CD4-positive, alpha-beta T cell treated with Interleukin-15 for 4 hours (primary cell): ENCODE measurements at places on chromosomes 5 and 9.

- no peak for DNase-seq
These were observed 12.5 kb upstream of the C5orf63 start for GRCh38 chr5:127085796-127086195.

- DNase-seq = no peak
These were observed 87.0 kb upstream of the TNC start for GRCh38 chr9:115204904-115205453.

GRCh38 chr5:34700078-34700452 is 43.9 kb downstream of the RAI14 start:
- DNase-seq = no peak

DNA sequence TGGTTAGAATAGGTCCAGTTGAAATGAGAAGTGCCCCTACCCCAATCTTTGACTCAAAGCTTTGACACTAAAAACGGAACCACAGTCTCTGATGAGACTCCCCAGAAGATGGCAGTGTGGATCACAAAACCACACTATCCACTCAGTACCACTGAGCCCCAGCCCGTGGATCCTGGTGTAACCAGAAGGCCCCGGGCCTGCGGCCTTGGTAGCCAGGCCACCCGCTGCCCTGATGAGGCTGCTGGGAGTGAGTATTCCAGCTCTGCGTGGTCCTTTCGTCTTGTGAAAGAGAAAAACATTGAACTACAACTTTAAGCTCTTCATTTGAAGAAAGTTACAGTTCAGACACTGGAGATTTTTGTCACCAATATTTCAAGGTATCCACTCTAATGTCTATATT is 42.2 kb upstream of the FBP1 start:
- peak; percentile 56 for DNase-seq

DNA sequence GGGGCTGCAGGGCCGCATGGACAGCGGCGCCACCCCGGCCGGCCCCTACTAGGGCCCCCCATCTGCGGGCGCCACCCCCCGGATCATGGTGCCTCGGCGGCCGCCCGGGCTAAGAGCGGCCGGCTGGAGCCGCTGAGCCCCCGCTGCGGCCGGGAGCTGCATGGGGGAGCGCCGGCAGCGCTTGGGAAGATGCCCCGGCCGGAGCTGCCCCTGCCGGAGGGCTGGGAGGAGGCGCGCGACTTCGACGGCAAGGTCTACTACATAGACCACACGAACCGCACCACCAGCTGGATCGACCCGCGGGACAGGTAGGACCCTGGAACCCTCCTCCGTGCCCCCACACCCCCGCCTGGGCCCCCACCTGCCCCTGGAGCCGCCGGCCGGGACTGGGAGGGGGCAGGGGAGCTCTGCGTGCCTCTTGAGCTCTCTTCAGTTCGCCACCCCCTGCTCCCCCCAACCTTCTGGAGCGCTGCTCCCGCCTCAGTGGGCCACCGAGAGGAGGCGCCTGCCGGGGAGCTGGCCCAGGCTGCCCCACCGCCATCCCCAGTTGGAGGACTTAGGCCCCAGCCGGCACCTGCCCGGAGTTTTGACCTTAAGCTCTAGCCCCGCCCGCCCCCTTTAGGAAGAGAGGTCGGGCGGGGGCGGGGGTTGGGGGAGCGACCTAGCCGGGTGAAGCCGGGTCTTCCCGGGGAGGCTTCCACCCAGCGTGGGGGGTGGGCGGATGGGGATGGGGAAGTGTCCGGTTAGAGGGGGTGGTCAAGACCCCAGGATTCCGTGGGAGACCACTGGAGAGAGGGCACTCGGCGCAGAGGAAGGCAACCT is 730 bp downstream of the WWC1 start:
- no peak for DNase-seq

DNA sequence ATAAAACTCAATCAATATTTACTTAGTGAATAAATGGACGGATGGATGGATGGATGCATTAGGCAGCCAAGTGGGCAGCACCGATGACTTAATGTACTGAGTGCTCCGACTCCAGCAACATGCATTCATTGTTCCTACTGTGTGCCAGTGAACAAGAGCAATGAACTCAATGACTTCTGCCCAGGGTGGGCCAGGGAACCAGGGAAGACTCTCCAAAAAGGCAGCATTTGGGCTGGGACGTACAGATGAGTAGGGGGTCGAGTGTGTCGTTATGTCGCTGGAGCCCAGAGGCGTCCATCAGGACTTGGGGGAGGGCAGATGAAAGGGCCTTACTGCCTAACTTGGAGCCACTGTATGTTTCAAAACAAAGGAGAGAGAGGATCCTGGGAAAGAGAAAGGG is 126.4 kb downstream of the KCNIP1 start:
- no peak for DNase-seq

DNA sequence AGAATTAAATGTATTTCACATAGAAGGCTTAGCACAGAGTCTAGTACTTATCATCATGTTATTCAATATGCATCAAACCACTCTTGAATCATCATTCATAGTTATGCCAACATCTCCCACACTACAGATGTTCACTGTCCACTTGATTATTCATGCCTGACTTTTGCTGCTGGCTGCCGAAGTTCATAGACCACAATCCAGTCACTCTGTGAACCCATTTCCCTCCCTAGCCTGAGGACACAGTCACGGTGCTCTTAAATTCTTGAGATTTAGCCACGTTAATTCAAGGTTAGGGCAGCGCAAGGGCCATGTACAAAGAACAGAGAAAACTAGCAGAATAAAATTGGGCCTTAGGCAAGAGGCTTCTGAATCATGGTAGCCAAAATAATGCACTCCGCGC is 32.4 kb downstream of the ABCA1 start:
- no peak for DNase-seq

DNA sequence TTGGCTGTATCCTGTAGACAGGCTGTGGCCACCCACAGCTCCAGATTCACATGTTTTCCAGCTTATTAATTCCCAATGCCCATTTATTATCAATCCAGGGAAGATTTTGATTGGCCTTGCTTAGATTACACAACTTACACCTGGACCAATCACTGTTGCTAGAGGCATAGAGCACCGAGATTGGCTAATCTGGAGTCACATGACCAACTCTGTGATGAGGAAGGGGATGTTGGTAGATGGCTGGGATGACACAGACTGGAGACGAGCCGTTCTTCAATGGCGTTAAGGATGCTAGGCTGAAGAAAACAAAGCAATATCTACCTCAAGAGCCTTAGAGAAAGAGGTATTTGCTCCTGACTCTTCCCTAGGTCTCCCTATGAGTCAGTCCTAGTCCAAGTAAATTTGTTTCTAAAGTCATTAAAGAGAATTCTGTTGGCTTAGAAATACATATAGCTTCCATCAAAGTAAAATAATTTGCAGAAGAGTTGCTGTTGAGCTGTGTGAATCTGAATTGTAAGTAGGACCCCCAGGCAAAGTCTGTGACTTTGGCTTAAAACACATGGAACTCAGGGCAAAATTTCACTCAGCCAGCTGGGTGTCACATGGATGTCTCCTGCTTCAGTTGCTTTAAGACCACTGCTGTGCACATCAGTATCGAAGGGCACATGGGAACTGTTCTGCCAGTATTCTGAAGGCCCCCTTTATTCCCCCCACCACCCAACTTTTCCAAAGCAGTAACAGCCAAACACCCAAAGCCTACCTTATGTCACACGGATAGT is 326.4 kb upstream of the KLF4 start:
- DNase-seq = no peak

DNA sequence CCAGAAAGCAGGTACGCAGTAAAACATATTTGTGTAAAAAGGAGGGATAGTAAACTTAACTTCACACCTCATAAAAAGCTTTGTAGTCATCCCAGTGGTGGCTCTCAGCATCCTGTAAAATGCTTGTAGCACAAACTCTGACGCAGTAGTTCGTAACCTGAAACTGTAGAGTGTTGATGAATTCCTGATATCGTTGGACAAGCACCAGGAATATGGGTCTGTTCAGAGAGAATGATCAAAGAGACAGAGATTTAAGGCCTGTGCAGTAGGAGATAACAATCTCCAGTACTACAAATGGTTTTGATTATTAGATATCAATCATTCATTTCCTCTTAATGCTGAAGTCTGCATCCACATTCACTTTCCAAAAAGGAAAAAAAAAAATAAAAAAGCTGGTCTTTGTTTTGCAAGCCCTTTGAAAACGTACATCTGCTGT is 148.5 kb downstream of the KIAA0825 start:
- DNase-seq = no peak

DNA sequence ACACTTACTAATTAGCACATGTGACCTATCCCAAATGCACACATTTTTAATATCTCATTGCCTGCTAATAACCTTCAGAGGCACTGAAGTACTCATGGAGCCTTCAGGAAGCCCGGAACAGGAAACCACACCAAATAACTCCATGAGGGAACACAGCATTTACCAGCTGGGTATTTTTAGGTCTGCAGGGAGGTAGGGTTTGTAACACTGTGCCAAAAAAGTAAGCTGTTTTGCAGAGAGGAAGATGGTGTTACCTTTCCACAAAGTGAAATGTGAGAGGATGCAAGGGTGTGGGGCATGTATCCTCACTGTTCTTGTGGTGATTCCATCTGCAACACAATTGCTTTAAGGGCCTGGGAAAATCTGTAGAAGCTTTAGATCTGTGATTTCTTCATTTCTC is 64.4 kb downstream of the NUDT12 start:
- DNase-seq = no peak

DNA sequence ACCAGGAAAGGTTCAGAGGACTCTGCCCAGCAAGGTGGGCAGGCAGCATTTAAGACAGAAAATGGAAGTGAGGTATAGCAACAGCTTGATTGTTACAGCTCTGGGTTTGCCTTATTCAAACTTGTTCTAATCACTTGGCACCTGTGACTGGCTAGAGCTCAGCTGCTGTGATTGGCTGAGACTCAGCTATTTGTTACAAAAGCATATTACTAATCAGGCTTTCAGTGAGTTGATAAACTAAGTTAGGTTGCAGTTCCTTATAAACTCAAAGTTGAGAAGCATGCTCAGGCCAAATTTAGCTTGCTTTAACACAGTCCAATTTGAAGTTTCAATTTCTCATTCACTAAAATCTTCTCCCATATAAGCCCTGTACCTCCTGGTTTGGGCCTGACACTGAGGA is 56.3 kb downstream of the GDA start:
- DNase-seq = no peak

DNA sequence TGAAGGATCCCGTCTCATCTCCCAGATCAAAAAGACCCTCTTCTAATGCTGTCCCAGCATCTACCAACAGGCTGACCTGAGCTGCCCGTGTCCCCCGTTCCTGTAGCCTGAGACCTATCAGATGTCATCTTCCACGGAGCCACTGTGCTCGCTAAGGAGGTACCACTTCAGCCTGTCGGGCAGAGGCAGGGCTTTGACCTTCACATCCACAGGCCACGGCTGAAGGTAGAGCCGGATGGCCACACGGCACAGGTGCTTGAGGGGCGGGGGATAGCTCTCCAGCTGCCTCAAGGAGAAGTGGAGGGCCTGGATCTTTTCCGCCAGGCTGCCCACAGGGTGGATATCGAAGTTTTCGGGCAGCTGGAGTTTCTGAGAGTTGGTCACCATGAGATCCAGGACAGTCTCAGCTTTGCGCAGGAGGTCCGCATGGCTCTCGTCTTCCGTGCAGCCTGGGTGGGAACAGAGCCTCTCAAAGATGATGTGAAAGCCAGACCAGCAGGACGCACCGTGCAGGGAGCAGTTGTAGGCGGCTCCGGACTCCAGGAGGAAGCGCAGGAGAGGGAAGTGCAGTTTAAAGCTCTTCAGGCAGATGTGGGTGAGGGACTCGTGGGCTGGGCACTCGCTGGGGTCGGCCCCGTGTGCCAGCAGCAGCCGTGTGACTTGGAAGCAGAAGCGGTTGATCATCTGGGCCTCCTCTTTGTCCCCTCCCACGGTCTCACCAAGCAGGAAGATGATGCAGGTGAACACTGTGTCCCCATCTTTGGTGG is 4.1 kb downstream of the ASB6 start:
- no peak for DNase-seq

GRCh38 chr5:33612386-33612785 is 171.6 kb downstream of the TARS1 start:
- DNase-seq = no peak

DNA sequence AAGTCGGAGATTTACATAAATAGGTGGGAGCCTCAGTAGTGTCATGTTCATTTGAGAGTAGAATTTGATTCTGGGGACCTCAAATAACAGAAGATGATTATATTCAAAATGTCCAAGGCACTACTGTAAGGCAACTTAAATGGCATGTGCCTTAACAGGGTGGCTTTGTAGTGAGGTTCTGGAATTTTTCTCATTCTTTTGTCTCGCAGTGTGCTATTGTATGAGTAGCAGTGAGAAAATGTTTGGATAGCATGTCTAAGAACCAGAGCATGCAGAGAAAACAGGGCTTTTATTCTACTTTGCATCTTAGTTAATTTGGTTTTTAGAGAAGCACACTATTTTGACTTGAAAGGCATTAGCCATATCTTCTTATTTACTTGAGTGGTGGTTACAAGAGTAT is 25.0 kb downstream of the MAST4 start:
- DNase-seq = no peak
